Breast epithelium (tissue), 4 donors: ENCODE measurements at places on chromosomes 5 and 9. TPM values are rescaled to one million over a fixed set of nuclear protein-coding genes. Genes with fewer than 3 reads are reported as not detected.

- H3K27ac ChIP-seq: no peak overlapping the region
- H3K36me3 ChIP-seq: no peaks in the 10 kb centered on the region
- H3K4me1 ChIP-seq: no peaks in the 10 kb centered on the region
- H3K4me3 ChIP-seq: no peak overlapping the region
- no peak for DNase-seq
Measured at GRCh38 chr9:114836769-114837168, 30.9 kb upstream of the TNFSF15 start.

GRCh38 chr9:90017679-90018078, 412.9 kb downstream of the GADD45G start:
- no peak overlapping the region for H3K4me3 ChIP-seq
- DNase-seq: no peak
- no peaks in the 10 kb centered on the region for H3K36me3 ChIP-seq

DNA sequence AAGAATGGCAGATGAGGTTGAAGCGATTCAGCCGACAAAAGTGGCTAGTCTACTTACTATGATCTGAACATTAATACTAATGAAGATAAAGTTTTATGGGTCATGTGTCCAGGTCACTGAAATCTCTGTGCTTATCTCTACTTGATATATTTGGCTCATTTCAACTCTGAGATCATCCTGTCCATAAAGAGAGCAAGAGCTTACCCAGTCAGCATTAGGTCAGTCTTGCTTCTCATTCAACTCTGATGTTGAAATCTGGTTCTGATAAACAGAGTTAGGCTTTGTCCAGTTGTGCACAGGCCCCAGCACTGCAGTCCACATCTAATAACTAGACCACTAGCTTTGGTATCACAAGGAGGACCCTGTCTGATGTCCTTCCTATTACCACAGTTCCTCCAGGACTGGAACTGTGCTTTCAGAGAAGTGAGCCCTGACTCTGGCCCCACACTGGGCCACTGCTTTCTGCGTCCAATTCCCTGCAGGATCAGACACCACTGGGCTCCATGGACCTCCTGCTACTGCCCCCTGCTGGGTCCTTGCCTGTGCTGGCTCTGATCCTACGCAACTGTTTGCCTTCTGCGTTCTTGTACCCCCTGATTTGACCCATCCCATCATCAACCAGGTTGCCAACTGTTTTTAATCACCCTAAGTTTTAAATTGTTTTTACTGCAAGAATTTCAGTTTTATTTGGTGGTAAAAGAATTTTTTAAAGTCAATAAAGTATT, 23.7 kb upstream of the FAM120A start:
- no peaks in the 10 kb centered on the region for H3K4me1 ChIP-seq
- no peaks in the 10 kb centered on the region for H3K27me3 ChIP-seq
- no peak overlapping the region for H3K4me3 ChIP-seq
- H3K36me3 ChIP-seq: no peaks in the 10 kb centered on the region
- DNase-seq: no peak
- no peak overlapping the region for H3K27ac ChIP-seq

The ALDOB gene
- not detected for total RNA-seq

The ALDH1A1 gene
- 67.2 TPM for total RNA-seq

GRCh38 chr9:127858041-127858512, 3.6 kb upstream of the ENG start:
- no peaks in the 10 kb centered on the region for H3K27me3 ChIP-seq
- no peak overlapping the region for H3K27ac ChIP-seq
- no peak overlapping the region for H3K4me3 ChIP-seq
- H3K4me1 ChIP-seq: peaks cover 4% of the 10 kb centered on the region
- H3K36me3 ChIP-seq: no peaks in the 10 kb centered on the region

DNA sequence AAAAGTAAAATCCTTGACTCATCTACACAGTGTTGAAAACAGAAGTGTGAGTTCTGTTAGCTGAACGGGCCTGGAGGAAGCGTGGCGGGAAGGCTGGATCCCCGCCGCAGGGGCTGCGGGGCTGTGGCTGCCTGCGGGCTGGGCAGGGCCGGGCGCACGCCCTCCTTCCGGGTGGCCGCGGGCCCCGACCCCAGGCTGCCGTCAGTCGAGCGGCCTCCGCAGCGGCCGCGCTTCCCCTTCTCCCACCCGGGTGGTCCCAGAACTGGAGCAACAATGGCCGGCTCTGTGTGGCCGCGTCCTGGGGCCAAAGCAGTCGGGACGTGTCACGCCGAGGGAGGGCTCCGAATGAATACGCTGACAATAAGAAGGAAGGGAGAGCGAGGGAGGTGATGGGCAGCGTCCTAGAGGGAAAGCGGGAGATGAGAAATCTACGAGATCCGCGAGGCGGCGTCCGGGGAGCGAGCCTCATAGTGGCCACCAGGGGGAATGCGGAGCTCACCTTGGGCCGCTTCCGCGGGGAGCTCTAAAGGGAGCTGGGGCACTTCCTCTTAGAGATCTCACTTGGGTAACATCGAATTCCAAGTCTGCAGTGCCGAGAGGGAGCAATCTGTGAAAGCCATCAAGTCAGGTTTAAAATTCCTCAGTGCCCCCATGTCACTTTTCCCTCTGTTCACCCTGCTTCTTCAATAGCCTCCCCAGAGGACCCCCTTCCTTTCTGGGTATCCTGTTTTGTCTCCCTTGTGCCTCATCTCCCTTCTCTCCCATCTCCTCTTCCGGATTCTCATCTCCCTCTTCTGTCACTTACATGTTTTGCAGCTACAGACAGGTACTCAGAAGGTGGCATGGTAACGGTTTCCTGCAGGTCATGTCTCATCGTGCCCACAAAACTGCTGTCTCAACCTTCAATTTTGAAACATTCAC, 83.9 kb downstream of the SLC1A3 start:
- peak overlapping the region; percentile 49 for H3K4me3 ChIP-seq
- peaks cover 5% of the 10 kb centered on the region for H3K4me1 ChIP-seq
- DNase-seq: peak; percentile 63

DNA sequence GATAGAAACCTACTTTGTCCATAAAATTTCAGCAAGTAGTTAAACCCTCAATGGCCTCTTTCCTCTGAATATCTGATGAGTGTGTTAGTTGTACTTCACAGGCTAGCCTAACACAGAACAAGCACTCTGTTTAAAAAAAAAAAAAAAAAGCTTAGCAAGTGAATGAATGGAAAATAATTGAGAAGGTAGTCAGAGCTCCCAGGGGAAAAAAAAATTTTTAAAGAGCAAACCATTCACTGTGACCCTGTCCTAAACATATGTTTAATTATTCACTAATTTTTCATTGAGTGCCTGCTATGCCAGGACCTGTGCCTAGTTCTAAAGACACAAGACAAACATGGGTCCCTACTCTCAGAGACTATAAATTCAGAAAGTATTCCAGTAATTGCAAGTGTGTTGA, 69.3 kb downstream of the SH3RF2 start:
- H3K4me3 ChIP-seq: no peak overlapping the region
- H3K27me3 ChIP-seq: no peaks in the 10 kb centered on the region
- no peaks in the 10 kb centered on the region for H3K36me3 ChIP-seq
- no peak for DNase-seq
- no peak overlapping the region for H3K27ac ChIP-seq
- no peaks in the 10 kb centered on the region for H3K4me1 ChIP-seq

- H3K27ac ChIP-seq: peak overlapping the region; percentile 98
- no peak for DNase-seq
- H3K36me3 ChIP-seq: no peaks in the 10 kb centered on the region
- no peaks in the 10 kb centered on the region for H3K4me1 ChIP-seq
Measured at GRCh38 chr5:52786949-52787599, 642 bp upstream of the ITGA1 start.

GRCh38 chr9:122951056-122951455, 10.2 kb downstream of the RABGAP1 start:
- no peaks in the 10 kb centered on the region for H3K4me1 ChIP-seq
- no peak for DNase-seq
- no peaks in the 10 kb centered on the region for H3K27me3 ChIP-seq
- no peaks in the 10 kb centered on the region for H3K36me3 ChIP-seq
- no peak overlapping the region for H3K4me3 ChIP-seq

- no peak for DNase-seq
- no peaks in the 10 kb centered on the region for H3K4me1 ChIP-seq
- no peak overlapping the region for H3K27ac ChIP-seq
- H3K36me3 ChIP-seq: no peaks in the 10 kb centered on the region
- H3K27me3 ChIP-seq: no peaks in the 10 kb centered on the region
Measured at GRCh38 chr5:41009232-41009631, 61.9 kb downstream of the MROH2B start.

- no peaks in the 10 kb centered on the region for H3K36me3 ChIP-seq
- H3K4me1 ChIP-seq: no peaks in the 10 kb centered on the region
- H3K4me3 ChIP-seq: peak within 1 kb of the TSS; percentile 89
- peak within 1 kb of the TSS; percentile 65 for H3K27ac ChIP-seq
- DNase-seq: peak; percentile 72
Measured at GRCh38 chr5:14581106-14581890, at the start of gene OTULINL. Gene OTULINL (plus strand): TSS chr5:14581792. CDS start chr5:14581895, 103 bp downstream.

GRCh38 chr5:146032911-146033310, 72.5 kb downstream of the PLAC8L1 start:
- no peaks in the 10 kb centered on the region for H3K4me1 ChIP-seq
- no peak overlapping the region for H3K4me3 ChIP-seq
- H3K27me3 ChIP-seq: no peaks in the 10 kb centered on the region
- H3K27ac ChIP-seq: no peak overlapping the region
- no peaks in the 10 kb centered on the region for H3K36me3 ChIP-seq
- DNase-seq: no peak

The SOWAHA gene
- total RNA-seq: 0.96 TPM

- H3K4me1 ChIP-seq: no peaks in the 10 kb centered on the region
- no peak overlapping the region for H3K4me3 ChIP-seq
- H3K27ac ChIP-seq: no peak overlapping the region
- DNase-seq: no peak
Measured at GRCh38 chr9:6277417-6277816, 50.8 kb upstream of the TPD52L3 start.

DNA sequence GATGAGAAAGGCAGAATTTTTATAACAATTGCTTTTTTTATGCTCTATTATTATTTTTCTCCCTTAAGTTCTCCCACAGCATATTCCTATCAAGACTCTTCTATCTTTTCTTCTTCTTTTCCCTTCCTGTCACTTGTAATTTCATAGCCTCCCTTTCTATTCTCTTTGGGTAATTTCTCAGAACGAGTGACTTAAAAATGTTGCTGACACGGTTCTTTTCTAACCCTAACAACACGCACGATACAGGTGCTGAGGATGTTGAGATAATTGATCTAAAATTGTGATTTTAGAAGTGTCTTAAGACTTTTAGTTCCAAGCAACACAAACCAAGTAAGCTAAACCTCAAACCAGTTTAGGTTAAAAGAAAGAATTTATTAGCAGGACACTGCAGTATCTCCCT, 105.9 kb downstream of the RASGRF2 start:
- H3K4me3 ChIP-seq: no peak overlapping the region
- no peaks in the 10 kb centered on the region for H3K36me3 ChIP-seq
- no peaks in the 10 kb centered on the region for H3K4me1 ChIP-seq

GRCh38 chr5:69206528-69207190, 17.3 kb downstream of the CENPH start:
- no peak overlapping the region for H3K27ac ChIP-seq
- H3K4me1 ChIP-seq: no peaks in the 10 kb centered on the region
- H3K4me3 ChIP-seq: no peak overlapping the region
- no peak for DNase-seq

DNA sequence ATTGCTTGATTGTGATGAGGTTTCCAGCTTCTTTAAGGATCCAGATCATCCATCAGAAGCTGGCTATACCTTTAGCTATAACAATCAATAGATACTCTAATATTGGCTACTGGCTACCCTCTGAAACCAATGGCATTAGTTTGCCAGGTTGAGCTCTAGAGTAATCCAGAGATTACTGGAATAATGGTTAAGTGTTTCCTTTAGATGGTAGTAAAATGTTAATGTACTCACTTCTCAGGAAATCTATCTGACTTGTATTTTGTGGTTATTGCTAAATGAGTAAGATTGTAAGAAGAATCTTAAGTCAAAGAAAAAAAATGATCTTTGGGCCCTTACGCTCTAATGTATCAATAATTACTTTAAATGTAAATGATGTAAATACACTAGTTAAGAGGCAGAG, 57.6 kb upstream of the OTP start:
- no peak overlapping the region for H3K27ac ChIP-seq
- H3K36me3 ChIP-seq: no peaks in the 10 kb centered on the region
- H3K27me3 ChIP-seq: no peaks in the 10 kb centered on the region
- H3K4me3 ChIP-seq: no peak overlapping the region
- no peaks in the 10 kb centered on the region for H3K4me1 ChIP-seq

GRCh38 chr9:127149010-127149409, 26.6 kb upstream of the ANGPTL2 start:
- H3K4me3 ChIP-seq: no peak overlapping the region
- H3K27me3 ChIP-seq: no peaks in the 10 kb centered on the region
- H3K36me3 ChIP-seq: no peaks in the 10 kb centered on the region
- DNase-seq: no peak

DNA sequence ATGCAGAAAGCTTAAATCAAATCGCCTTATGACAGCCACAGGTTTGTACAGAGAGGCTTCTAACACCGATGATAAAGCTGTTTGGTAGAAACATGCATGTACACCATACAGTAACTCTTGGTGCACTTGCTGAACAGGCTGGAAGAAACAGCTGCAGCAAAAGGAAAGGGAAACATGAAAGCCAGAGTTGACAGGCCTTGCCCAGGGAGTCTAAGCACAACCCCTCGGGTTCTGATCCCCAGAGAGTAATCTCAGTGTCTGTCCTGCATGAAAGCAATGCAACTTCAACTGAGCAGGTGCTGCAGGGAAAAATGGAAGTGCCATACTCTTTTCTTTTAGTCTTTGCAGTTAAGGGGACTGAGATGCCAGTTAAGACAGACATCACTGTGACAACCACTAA, 419.9 kb downstream of the BNC2 start:
- no peak for DNase-seq
- H3K4me1 ChIP-seq: no peaks in the 10 kb centered on the region
- H3K27me3 ChIP-seq: no peaks in the 10 kb centered on the region
- no peak overlapping the region for H3K4me3 ChIP-seq
- H3K36me3 ChIP-seq: no peaks in the 10 kb centered on the region

GRCh38 chr9:91958174-91958573, 8.1 kb upstream of the ROR2 start:
- no peak for DNase-seq
- no peak overlapping the region for H3K27ac ChIP-seq
- H3K4me3 ChIP-seq: no peak overlapping the region
- H3K36me3 ChIP-seq: no peaks in the 10 kb centered on the region

- no peak overlapping the region for H3K27ac ChIP-seq
- no peaks in the 10 kb centered on the region for H3K36me3 ChIP-seq
Measured at GRCh38 chr9:109509611-109510010, 11.5 kb upstream of the PTPN3 start.

The SNX18 gene
- total RNA-seq: 37.3 TPM

GRCh38 chr9:74551266-74551665, 54.1 kb downstream of the RORB start:
- DNase-seq: no peak
- no peak overlapping the region for H3K4me3 ChIP-seq
- H3K4me1 ChIP-seq: no peaks in the 10 kb centered on the region
- H3K36me3 ChIP-seq: no peaks in the 10 kb centered on the region

DNA sequence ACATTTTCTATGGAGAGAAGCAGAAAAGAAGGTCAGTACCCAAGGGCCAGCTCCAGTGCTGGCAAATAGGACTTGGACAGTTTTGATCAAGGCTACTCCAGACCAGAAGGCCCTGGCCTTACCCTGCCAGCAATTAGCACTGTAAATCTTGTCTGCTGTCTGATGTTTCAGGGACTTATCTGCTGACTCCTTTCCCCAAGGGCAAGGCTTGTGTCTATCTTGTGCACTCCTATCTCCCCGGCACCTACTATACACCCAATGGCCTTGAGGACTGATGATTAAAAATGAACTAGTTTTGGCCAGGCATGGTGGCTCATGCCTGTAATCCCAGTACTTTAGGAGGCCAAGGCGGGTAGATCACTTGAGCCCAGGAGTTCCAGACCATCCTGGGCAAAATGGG, 37.2 kb downstream of the POLR1E start:
- no peak overlapping the region for H3K4me3 ChIP-seq
- H3K36me3 ChIP-seq: no peaks in the 10 kb centered on the region
- H3K27ac ChIP-seq: no peak overlapping the region
- H3K4me1 ChIP-seq: no peaks in the 10 kb centered on the region
- no peak for DNase-seq
- H3K27me3 ChIP-seq: no peaks in the 10 kb centered on the region
